Left ventricle myocardium superior (tissue), 1 donor: ENCODE measurements at places on chromosomes 5 and 9. TPM values are rescaled to one million over a fixed set of nuclear protein-coding genes. Genes with fewer than 3 reads are reported as not detected.

GRCh38 chr5:140261403-140262171 is 41.3 kb downstream of the PFDN1 start:
- peak; percentile 72 for DNase-seq

Gene MAP1B
- 67.1 TPM for total RNA-seq

- peak; percentile 62 for DNase-seq
These were observed 89.8 kb downstream of the SLC1A3 start for GRCh38 chr5:36696059-36696673.

GRCh38 chr9:95679874-95680273 is 163.1 kb upstream of the PTCH1 start:
- no peak for DNase-seq

Gene PCSK1
- total RNA-seq, result 0.17 TPM

- no peak for DNase-seq
These were observed 421.5 kb upstream of the PTGER4 start for GRCh38 chr5:40258222-40258621.
